ENCODE measurements at places on chromosomes 6 and 20. TPM values are rescaled to one million over a fixed set of nuclear protein-coding genes. Genes with fewer than 3 reads are reported as not detected.

The BHLHE23 gene
- not detected for total RNA-seq

The COL9A1 gene
- total RNA-seq = not detected

The MATN4 gene
- total RNA-seq = not detected

The SLC22A7 gene
- not detected for total RNA-seq

The TNNC2 gene
- total RNA-seq = not detected

The FAM162B gene
- total RNA-seq = 2.4 TPM

The CPNE5 gene
- total RNA-seq = 0.06 TPM

The SUMO4 gene
- total RNA-seq = 0.19 TPM

The KIAA1586 gene
- 7.9 TPM for total RNA-seq

The TREM1 gene
- 1.7 TPM for total RNA-seq

The GHRH gene
- not detected for total RNA-seq

The ORC3 gene
- total RNA-seq = 22.9 TPM

Measured in cardiac ventricle fibroblast (primary cell).